ENCODE measurements at places on chromosomes 4 and X.

- no peak for DNase-seq
These were observed 1227.9 kb upstream of the PABPC4L start for GRCh38 chr4:135429528-135429927.

DNA sequence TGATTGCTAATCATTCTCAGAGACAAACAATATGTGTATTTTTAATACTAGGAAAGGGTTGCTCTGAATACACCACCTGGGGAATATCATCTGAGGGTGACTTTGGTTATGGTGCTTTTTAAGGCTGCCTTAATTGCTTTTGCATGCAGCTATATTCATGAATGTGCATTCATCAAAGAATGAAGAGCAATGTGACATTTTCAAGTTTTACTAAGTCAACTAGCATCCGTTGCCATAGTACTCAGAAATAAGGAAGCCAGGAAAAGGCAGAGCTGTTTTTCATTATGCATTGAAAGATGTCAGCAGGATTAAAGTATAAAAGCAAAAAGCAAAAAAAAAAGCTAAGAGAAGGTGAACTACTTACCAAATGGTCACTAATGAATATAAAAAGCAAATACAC, 67.4 kb upstream of the PCDH18 start:
- DNase-seq: no peak

- DNase-seq: no peak
These were observed 26.4 kb downstream of the ANAPC10 start for GRCh38 chr4:145071560-145071959.

DNA sequence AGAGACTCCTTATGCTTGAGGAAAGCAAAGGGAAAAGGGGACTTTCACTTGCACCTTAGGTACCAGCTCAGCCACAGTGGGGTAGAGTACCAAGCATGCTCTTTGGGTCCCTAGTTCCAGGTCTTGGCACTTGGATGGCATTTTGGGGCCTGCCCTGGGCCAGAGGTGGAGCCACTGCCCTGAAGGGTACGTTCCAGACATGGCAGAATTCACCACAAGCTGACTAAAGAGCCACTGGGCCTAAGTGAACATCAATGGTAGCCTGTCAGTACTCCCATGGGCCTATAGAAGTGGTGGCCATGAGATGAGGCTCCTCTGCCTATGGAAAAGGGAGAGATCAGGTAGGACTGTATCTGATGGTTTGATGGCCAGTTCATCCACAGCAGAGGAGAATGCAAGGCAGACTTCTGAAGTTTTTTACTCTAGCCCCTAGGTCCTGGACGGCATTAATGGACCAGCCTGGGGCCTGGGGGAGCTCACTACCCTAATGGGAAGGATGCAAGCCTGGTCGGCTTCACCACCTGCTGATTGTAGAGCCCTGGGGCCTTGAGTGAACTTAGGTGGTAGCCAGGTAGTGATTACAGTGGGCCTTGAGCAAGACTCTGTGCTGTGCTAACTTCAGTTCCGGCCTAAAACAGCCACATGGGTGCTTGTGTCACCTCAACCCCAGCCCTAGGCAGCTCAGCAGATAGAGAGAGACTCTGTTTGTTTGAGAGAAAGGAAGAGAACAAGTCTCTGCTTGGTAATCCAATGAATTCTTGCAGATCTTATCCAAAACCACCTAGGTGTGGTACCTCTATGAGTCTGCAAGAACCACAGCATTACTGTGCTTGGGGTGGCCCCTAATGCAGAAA, 19.8 kb upstream of the HSFX4 start:
- DNase-seq: no peak

DNA sequence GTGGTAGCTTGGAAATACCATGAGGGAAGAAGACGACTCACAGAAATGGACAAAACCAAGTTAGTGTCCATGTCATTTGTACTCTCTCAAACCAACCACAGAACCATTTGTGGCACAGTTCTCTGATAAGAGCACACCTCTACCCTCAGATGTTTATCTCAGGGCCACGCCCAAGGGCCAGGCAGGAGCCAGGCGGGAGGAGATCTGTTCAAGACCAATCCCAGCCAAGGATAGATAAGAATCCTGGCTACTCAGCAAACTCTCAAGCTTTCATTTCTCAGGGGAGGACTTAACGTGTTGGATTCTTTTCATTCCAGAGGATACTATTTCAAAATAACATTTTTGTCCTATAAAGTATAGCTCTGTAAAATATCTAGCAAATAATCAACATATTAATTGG, 95.0 kb downstream of the NYX start:
- no peak for DNase-seq

- DNase-seq: no peak
These were observed 675.2 kb upstream of the INTU start for GRCh38 chr4:126957556-126957955.

GRCh38 chrX:12956704-12957534, 18.0 kb upstream of the TMSB4X start:
- no peak for DNase-seq

DNA sequence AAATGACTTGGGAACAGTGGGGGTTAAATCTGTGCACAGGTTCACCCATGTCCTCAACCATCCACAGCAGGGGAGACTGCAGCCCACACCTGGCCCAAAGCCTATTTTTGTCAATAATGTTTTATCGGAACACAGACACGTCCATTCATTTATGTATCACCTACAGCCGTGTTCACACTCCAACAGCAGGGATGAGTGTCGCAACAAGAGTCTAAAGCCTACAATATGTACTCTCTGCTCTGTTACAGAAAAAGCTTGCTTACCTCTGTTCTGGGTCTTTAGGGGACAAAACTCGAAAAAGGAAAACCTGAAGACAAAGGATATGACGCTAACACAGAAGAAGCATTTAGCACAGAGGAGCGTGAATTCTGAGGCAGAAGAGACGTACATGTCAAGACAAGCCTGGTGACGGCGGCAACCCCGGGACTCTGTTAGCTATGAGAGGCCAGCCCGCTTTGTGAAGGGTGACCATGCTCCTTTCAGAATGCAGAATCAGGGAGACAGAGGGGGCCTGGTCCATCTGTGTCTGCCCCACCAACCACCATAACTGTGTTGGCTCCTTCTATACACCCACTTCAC, 45.5 kb downstream of the AFAP1 start:
- DNase-seq: no peak

DNA sequence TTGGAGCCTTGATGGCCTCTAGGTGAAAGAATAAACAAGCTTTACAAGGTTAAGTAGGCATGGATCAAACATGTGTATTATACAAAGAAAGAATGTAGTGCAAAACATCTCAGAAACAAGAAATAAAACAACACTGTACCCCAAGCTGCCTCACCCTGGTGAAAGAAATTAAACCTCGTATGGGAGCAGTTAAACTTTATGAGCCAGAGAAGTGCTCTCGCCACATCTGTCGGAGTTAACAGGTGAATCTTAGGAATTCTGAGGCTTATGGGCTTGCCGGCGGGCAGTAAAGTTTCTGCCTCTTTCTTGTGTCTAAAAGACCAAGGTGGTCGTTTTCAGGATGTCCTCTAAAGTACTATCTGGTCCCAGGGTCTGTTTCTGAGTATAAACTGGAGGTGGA, 34.0 kb upstream of the ARSH start:
- no peak for DNase-seq

- no peak for DNase-seq
These were observed 511 bp upstream of the DUSP21 start for GRCh38 chrX:44843318-44843702.

DNA sequence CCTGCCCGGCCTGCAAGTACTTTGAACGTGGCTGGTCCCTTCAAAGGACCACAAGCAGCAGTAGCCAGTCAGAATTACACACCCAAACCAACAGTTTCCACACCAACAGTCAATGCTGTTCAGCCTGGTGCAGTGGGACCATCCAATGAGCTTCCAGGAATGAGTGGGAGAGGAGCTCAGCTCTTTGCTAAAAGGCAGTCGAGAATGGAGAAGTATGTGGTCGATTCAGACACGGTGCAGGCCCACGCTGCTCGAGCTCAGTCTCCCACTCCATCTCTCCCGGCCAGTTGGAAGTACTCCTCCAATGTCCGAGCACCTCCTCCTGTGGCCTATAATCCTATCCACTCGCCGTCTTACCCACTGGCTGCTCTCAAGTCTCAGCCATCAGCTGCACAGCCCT, 104.4 kb upstream of the MYOZ2 start:
- DNase-seq: no peak

DNA sequence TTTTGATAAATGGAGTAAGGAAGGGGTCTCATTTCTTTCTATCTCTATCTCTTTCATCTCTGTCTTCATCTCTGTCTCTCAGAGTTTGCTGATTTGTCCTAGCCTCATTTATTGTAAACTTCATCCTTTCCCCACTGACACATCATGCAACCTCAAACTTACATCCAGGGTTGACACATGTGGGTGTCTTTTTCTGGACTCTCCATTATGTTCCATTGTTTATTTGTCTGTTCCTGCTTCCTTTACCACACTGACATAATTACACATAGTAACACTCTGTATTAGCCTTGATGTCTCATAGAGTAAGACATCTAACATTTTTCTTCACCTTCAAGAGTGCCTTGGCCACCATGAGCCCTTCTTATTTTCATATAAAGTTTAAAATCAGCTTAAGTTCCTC, 8.1 kb upstream of the SRD5A3 start:
- no peak for DNase-seq

GRCh38 chr4:55122235-55122634, 3.2 kb downstream of the KDR start:
- no peak for DNase-seq

DNA sequence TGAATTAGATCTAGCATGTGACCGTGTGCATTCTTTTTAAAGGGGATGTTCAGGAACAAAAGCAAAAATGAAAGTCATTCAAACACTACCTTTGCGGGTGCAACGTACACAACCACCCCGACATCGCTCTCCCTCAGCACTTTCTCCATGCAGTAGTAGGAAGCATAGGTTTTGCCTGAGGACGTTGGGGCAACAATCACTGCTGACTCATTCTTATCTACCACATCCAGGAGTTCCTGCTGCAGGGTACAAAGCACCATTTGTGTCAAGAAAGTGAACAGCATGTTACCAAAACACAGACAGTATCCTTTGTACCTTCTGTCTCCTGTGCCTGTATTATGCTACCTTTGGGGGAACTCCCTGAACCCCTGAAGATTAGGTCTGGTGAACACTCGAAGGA, 58.6 kb downstream of the DDX60L start:
- DNase-seq: no peak

GRCh38 chr4:66273110-66273509, 602.8 kb upstream of the EPHA5 start:
- DNase-seq: no peak

DNA sequence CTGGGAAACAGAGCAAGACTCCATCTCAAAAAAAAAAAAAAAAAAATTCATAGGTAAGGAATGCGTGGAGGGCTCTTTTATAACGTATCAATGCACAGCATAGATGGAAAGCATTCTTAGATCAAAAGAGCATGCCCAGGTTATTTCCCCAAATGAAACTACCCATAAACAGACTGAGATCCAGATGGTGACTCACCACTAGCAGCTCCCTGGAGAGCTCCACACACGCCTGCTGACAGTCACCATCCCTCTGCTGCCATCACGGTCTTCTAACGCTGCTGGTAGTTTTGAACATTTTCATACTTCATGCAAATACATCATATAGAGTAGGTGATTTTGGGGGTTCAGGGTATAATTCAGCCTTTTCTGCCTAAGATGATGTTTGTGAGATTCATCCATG, 136.9 kb downstream of the ASMT start:
- no peak for DNase-seq

GRCh38 chrX:44742480-44743155, 101.2 kb upstream of the DUSP21 start:
- DNase-seq: no peak

GRCh38 chr4:169993531-169993930, 32.7 kb downstream of the MFAP3L start:
- no peak for DNase-seq

DNA sequence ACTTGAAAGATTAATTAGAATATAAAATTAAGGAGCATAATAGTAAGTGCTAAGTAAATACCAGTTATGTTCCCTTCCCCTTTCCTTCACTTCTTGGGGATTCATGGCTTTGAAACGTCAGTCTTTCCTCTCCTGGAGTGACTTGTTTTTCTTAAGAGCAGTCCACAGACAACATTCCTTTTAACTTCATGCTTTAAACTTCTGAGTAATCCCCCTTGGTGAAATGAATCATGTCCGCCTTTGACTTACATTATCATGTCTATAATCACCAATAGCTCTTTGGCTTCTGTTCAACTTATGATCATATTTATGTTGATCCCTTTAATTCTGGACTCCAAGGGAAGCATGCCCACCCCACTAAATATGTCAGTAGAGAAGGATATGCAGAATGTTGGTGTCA, 1012.1 kb upstream of the SLIT2 start:
- DNase-seq: no peak

- DNase-seq: no peak
These were observed 23.5 kb downstream of the AWAT2 start for GRCh38 chrX:70026112-70026850.

- DNase-seq: no peak
These were observed 33.2 kb downstream of the WDR1 start for GRCh38 chr4:10083331-10083771.

DNA sequence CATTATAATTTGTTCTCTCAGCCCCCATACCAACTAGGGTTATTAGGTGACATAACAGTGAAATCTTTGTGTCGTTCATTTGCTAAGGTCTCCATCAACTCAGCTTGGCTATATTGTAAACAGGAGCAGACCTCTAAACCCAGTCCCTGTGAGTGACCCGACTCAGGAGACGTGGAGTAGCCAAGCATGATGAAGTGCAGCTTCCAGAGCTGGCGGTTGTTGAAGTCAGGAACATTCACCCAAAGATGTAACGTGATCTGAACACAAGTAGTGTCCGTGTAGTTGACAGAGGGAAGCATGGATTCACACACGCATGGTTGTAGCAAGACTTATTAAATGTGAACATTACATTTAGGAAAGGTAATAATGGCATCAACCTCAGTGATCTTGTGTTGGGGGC, 102.3 kb downstream of the FAM193A start:
- no peak for DNase-seq

- DNase-seq: no peak
These were observed 461.5 kb downstream of the FSTL5 start for GRCh38 chr4:161702287-161702686.

DNA sequence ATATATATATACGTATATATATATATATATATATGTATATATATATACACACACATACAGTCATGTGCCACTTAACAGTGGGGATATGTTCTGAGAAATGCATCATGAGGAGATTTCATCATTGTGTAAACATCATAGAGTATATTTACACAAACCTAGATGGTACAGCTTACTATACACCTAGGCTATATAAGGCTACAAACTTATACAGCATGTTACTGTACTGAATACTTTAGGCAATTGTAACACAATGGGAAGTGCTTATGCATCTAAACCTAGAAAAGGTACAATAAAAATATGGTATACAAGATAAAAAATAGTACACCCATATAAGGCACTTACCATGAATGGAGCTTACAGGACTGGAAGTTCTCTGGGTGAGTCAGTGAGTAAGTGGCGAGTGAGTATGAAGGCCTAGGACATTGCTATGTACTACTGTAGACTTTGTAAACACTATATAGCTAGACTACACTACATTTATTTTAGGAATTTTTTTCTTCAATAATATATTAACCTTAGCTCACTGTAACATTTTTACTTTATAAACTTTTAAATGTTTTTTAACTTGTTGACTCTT, 13.2 kb upstream of the CCSER1 start:
- DNase-seq: no peak

Measured in cerebellar nuclear complex (tissue), 1 donor.